ENCODE measurements at places on chromosomes 12 and 14.

DNA sequence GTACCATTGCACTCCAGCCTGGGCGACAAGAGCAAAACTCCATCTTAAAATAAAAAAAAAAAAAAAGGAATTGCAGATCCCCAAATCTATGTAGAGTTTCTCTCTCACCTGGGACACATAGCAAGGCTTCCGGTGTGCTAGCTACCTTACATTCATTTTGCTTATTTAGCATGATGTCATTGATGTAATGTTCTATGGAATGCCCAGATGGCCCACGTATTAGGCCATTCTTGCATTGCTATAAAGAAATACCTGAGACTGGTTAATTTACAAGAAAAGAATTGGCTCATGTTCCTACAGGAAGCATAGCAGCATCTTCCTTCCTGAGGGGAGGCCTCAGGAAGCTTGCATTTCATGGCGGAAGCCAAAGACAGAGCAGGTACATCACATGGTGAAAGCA, 36.9 kb upstream of the A2ML1 start:
- no peak for DNase-seq

DNA sequence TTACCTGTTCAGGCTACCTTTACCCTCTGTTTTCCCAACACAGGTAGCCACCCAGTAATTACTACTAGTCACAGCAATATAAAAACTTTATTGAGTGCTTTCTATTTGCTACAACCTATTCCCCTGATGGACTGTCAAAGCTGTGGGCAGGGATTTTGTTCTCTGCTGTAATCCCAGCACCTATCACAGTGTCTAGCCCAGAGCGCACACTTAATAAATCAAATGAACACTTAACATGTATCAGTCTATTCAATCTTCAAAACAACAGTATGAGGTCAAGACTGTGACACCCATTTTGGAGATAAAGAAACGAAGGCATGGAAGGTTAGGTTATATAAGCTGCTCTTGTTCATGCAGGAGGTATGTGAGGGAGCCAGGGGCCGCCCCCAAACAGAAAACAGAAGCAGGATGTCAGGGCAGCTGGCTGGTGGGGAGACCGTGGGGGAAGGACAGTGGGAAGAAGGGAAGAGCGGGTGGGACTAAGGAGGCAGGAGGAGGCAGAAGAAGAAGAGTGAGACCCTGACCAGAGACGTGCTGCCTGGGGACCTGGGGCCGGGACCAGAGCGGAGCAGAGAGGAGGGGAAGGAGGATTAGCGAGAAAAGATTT, 1.7 kb downstream of the TNFRSF1A start:
- DNase-seq = no peak

- no peak for DNase-seq
Observed at GRCh38 chr14:56000846-56001245, 117.4 kb upstream of the PELI2 start.

DNA sequence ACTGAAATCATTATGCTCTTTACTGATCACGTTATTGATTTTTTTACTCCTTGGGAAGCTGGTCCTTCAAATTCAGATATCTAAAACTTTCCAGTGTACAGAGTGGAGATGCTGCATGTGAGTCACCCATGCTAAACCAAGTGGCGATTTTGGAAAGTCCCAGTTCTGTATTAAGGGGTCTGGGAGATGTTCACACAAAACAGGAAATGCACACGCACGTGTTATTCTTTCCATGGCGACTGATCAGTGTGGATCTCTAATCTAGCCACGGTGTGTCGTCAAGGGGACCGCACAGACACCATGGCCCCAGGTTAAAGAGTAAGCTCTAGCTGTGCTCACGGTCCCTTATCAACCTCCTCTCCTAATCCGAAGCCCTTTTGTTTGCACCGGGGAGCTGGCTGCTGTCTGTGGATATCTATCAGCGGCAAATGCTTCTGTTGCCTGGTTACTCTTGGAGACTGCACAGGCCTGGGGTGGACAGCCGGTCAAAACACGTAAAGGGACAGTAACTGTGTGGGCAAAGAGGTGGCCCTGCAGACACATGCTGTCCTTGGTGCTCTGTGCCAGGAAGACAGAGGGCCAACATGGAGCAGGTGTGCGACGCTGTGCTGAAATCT, 96.6 kb downstream of the RIMBP2 start:
- no peak for DNase-seq

GRCh38 chr12:104670439-104671408, 214.0 kb downstream of the CHST11 start:
- no peak for DNase-seq

- DNase-seq = no peak
Observed at GRCh38 chr12:101746196-101746595, 6.9 kb upstream of the SYCP3 start.

GRCh38 chr14:49297102-49297501, 289.1 kb downstream of the RPS29 start:
- DNase-seq = no peak

DNA sequence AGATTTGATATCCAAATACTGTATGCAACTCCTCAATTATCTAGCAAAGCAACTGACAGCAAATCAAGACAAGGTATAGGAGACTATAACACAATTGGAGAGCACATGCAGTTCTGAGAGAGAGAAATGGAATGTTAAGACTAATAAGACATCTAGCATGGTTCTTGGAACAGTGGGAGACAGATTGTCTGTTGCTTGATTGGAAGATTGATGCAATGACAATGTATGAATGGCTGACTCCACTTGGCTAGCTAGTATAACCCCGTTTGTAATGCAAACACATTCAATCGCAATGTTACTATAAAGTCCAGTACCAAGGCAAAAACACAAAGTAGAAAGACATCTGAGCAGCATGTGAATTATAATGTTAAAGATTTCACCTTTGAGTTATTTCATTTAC, 179.3 kb downstream of the RPL10L start:
- no peak for DNase-seq

GRCh38 chr12:127008755-127009403, 1258.1 kb upstream of the TMEM132C start:
- DNase-seq = no peak

GRCh38 chr14:58671436-58671835, 33.7 kb downstream of the DACT1 start:
- no peak for DNase-seq

DNA sequence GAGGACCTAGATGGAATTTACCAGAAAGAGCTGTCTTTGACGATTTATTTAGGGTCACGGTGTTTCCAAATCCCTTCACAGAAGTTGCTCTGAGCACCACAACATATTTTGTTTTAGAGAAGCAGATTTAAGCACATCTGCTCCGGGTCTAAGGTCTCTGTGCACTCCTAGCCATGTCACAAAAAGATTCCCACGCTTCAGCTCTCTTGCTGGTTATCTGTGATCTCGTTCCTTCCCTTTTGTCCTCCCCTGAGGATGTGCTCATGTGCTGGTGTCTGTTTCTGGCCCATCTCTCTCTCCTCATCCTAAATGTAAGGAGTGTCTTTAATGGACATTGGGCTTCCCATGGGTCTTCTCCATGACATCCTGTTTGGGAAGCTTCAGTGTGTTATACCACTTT, 53.7 kb upstream of the GNPNAT1 start:
- no peak for DNase-seq

- no peak for DNase-seq
Observed at GRCh38 chr12:57954768-57955167, 13.4 kb downstream of the ATP23 start.

DNA sequence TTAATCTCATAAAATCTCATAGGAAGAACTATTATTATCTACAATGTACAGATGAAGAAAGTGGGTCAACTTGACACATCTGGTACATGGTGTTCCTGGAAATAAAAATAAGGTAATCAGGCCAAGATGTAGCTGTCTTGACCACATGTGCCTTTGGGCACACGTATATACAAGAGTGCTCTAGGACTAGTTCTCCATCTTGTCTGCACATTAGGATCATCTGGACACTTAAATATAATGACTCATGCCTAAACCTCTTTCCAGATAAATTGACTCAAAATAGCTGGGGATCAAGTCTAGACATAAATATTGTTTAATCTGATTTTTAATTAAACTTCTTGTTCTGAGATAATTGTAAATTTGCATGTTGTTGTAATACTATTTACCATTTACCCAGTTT, 182.6 kb downstream of the CNTN1 start:
- no peak for DNase-seq

- no peak for DNase-seq
Observed at GRCh38 chr12:16076557-16076956, 165.4 kb downstream of the DERA start.

- DNase-seq = no peak
Observed at GRCh38 chr14:28382444-28383190, 384.0 kb upstream of the FOXG1 start.

DNA sequence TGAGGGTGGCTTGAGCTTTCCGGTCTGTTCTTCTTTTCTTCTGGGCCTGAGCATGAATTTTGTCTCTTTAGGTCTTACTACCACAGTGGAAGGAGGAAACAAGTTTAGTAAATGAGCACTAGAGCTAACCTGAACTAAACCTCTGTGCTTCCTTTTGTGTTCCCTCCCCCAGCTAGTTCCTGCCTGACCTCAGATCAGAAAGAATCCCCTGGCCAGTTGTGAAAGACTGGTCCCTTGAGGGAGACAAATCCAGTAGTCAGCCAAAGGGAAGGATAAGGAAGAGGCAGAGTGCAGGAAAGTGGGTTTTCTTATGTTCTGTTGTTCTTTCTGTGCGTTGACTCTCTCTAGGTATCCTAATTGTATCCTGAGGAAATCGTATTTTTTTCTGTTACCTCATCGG, 17.5 kb downstream of the ZNF664 start:
- no peak for DNase-seq

DNA sequence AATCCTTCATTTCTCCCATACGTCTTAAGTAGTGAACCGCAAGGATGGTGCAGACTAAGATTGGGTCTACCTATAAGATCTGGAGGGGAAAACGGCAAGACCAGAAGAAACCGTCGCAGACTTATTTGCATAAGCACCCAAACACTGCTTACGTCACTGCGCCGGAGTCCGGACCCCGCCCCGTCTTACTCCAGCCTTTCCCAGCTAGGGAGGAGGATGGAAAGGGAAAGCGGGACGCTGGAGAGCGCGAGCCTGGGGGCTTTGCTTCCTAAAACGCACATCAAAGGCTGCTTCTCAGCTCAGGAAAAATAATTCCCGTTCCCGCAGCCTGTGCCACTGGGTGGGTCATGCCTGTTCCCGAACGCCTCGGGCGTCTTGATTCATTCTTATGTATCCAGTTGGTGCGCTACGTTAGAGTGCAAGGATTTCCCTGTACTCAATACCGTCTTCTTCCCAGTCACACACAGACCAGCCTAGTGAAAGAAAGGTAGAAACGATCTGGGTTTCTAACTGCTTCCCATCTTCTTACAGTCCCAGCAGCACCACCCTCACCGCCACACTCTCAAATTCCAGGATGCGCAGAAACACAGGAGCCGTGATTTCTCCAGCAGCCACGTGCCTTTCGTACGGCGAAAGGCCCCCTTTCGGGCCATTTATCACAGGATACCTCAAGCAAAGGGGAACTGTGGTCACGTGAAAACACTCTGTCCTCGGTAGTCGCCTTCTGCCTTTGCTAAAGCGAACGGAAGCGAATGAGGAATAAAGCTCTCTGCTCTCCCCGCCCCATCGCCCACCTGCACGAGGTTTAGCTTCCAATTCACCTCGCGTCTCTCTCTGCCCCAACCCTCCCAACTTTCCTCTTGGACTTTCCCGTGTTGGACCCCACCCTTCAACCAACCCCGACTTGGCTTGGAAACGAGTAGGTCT, 1.1 kb downstream of the SLC6A15 start:
- DNase-seq = no peak

GRCh38 chr14:87916886-87917275, 76.1 kb downstream of the GALC start:
- DNase-seq = no peak

DNA sequence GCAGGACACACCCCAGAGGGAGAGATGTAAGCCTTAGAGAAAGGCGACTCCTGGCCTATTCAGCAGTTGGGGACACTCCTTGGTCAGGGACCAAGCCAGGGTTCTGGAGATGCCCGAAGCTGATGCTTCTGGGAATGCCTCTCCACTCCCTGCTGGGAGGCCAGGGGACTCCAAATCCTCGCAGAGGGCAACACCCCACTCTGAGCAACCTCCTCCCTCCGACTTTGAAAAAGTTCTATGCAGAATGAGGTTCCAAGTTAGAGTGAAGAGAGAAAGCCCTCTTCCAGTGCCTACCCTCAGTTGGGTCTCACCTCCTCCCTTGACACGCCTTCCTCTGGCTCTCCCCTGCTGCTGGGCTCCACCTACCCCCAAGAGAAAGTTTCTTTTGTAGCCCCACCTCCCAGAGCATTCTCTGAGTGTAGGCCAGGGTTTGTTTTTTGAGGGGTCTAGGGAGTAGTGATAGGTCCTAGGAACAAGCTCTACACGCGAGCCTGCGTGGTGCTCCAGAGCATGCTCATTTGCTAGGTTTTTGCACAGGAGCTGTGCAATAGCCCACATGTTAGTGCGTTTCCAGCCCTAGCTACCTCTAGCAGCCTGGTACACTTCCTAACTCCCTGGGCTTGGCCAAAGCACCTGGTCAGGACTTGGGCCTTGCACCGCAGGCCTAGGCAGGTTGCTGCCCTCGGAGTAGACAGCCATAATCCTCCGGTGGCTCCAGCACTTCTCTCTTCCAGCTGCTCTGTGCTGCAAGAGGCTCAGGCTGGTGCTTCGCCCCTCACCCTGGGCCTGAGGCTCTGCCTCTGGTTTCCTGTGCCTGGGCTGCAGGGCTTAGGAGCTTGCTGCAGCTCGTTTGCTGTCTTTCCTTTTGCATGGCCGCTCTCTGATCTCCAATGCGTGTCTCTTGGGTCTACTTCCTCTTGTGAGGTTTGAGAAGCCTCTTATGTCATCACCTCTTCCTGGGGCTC, 590 bp upstream of the CEBPE start:
- DNase-seq = no peak

DNA sequence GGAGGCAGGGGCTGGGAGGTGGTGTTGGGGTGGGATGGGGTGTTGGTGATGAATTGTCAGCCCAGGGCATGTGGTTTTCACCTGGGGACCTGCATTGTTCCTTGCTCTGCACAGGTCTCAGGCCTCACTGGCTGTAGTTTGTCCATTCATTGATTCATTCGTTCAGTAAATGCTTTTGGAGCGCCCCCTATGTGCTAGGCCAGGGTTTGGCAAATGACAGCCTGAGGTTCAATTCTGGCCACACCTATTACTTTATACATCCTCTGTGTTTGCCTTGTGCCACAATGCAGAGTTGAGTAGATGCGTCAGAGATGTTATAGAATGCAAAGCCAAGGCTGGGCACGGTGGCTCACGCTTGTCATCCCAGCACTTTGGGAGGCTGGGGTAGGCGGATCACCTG, 4.7 kb downstream of the ADCK1 start:
- no peak for DNase-seq

GRCh38 chr12:82069931-82070514, 288.2 kb downstream of the CCDC59 start:
- DNase-seq = no peak

GRCh38 chr14:34000396-34000795, 49.5 kb upstream of the EGLN3 start:
- DNase-seq = no peak

DNA sequence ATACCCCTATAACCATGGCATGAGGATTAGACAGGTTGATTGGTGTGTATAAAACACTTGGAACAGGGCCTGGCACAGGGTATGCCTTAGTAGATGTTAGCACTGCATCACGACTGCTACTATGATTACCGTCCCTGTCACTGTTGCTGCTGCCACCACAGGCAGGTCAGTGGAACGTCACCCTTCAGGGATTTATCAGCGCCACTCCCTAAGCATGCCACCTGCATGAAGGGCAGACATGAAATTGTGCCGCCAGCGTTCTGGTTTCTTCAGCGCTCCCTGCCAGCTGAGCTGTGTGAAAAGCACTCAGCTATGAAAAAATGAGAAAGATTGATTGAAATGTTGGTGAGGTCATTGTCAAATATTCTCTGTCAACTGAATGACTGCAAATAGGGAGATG, 477.0 kb downstream of the DPF3 start:
- DNase-seq = no peak
